ENCODE measurements at places on chromosomes 2 and 18.

GRCh38 chr2:187580462-187581124 lies 26.4 kb upstream of the TFPI start:
- no peak for DNase-seq
- no peaks in the 10 kb centered on the region for H3K27me3 ChIP-seq
- H3K36me3 ChIP-seq: no peaks in the 10 kb centered on the region
- no peak overlapping the region for H3K4me3 ChIP-seq

- H3K4me3 ChIP-seq: no peak overlapping the region
- H3K27ac ChIP-seq: no peak overlapping the region
- H3K27me3 ChIP-seq: no peaks in the 10 kb centered on the region
- peaks cover 27% of the 10 kb centered on the region for H3K36me3 ChIP-seq
Measured at GRCh38 chr2:10057231-10058107, 14.1 kb downstream of the KLF11 start.

GRCh38 chr18:78640246-78640995 lies 339.2 kb upstream of the SALL3 start:
- no peak for DNase-seq
- H3K36me3 ChIP-seq: no peaks in the 10 kb centered on the region
- no peaks in the 10 kb centered on the region for H3K27me3 ChIP-seq
- H3K4me1 ChIP-seq: no peaks in the 10 kb centered on the region

- no peak overlapping the region for H3K4me3 ChIP-seq
- H3K36me3 ChIP-seq: no peaks in the 10 kb centered on the region
- no peak for DNase-seq
- no peaks in the 10 kb centered on the region for H3K4me1 ChIP-seq
Measured at GRCh38 chr2:169759987-169760386, 26.4 kb downstream of the KLHL23 start.

DNA sequence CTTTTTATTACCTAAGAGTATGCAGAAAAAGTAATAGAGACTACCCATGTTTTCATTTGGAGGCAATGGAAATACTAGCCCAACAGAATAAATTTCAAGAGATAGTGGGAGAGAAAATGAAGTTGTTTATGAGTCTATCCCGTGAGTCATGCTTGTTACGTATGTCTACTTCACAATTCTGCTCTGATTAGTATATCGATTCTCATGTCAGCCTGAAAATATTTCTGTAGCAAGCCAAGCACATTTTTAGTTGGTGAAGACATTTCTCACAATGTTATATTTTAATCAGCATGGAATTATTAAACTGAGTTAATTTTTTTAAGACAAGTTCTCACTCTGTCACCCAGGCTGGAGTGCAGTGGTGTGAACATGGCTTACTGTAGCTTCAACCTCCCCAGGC lies 346.1 kb downstream of the RPRM start:
- no peaks in the 10 kb centered on the region for H3K4me1 ChIP-seq

DNA sequence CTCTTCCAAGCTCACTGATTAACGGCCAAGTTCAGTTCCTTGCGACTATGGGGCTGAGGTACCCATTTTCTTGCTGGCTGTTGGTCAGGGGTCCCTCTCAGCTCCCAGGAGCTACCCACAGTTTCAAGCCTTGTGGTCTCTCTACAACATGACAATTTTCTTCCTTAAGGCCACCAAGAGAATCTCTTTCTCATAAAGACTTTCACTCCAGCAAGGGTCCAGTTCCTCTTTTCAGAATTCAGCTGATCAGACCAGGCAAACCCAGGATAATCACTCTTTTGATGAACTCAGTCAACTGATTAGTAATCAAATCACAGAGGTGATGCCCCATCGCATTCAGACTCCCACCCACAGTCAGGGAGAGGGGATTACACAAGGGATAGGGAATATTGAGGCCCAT lies 129.7 kb downstream of the IRS1 start:
- H3K4me3 ChIP-seq: no peak overlapping the region
- no peaks in the 10 kb centered on the region for H3K4me1 ChIP-seq
- no peak for DNase-seq
- no peaks in the 10 kb centered on the region for H3K36me3 ChIP-seq

GRCh38 chr2:11532416-11533055 lies 1.3 kb upstream of the GREB1 start:
- no peaks in the 10 kb centered on the region for H3K4me1 ChIP-seq
- H3K36me3 ChIP-seq: no peaks in the 10 kb centered on the region
- H3K27me3 ChIP-seq: peaks cover 3% of the 10 kb centered on the region
- no peak for DNase-seq
- no peak overlapping the region for H3K4me3 ChIP-seq

DNA sequence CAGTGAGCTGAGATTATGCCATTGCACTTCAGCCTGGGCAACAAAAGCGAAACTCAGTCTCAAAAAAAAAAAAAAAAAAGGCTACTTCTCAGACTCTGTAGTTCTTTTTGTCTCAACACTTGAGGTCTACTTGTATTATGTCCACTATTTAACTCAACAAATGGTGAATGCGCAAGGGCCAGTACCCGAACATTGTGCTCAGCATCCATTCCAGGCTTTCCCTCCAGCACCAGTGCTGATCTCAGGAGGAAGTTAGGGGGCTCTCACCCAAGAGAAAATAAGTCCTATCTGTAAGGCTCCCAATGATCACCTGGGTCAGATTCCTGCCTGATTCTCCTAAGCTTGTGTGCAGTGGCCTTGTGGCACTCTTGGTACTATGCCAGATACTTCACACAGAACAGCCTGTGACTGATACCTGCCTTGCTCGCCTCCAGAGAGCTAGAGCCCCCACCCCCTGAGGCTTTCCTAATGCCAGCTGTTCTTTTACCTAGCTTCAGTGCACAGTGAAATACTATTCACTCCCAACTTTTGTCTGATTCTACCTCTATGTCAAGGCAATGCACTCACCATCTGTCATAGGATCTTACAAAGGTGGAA lies 74.9 kb downstream of the INO80D start:
- H3K4me3 ChIP-seq: no peak overlapping the region
- no peak for DNase-seq
- H3K36me3 ChIP-seq: peaks cover 45% of the 10 kb centered on the region
- no peaks in the 10 kb centered on the region for H3K4me1 ChIP-seq

GRCh38 chr2:45889053-45889452 lies 237.6 kb downstream of the PRKCE start:
- H3K4me1 ChIP-seq: no peaks in the 10 kb centered on the region
- DNase-seq: peak; percentile 8
- H3K27ac ChIP-seq: no peak overlapping the region
